Activated CD4-positive, alpha-beta T cell treated with anti-CD3 and anti-CD28 coated beads, Interleukin-2, amount 10 ng/mL, durations not matched to agents 7 days and 5 days (primary cell): ENCODE measurements at places on chromosomes 2 and 18. TPM values are rescaled to one million over a fixed set of nuclear protein-coding genes. Genes with fewer than 3 reads are reported as not detected.

GRCh38 chr2:208012449-208012848 is 12.9 kb downstream of the PLEKHM3 start:
- H3K36me3 ChIP-seq, result no peaks in the 10 kb centered on the region
- no peak overlapping the region for H3K4me3 ChIP-seq
- no peaks in the 10 kb centered on the region for H3K27me3 ChIP-seq
- DNase-seq, result no peak
- H3K4me1 ChIP-seq, result peaks cover 12% of the 10 kb centered on the region

DNA sequence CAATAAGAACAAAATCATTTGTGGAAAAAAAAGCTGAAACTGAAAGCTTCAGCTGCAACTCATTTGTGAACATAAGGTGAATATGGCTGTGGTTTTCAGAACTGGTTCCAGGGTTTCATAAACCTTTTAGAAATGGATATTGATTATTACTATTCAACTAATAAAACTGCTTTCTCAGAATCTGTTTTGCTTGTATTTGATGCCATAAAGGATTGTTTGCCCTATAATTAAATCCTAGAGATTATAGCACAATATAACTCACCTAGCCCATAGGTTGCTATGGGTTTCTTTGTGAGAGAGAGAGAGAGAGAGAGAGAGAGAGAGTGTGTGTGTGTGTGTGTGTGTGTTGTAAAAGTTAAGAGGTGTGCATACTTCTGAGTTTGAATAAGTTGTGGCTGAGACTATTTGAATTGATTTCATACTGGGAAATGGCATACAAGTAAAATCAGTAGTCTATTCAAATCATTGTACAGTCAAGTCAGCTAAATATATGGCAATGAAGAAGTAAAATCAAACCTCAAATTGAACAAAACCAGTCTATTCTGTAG is 339.2 kb downstream of the ARHGAP15 start:
- peaks cover 25% of the 10 kb centered on the region for H3K4me1 ChIP-seq
- no peaks in the 10 kb centered on the region for H3K27me3 ChIP-seq
- H3K27ac ChIP-seq, result peak overlapping the region; percentile 31
- no peak overlapping the region for H3K4me3 ChIP-seq

- no peak overlapping the region for H3K27ac ChIP-seq
- H3K27me3 ChIP-seq, result no peaks in the 10 kb centered on the region
- DNase-seq, result no peak
- peaks cover 37% of the 10 kb centered on the region for H3K36me3 ChIP-seq
- no peaks in the 10 kb centered on the region for H3K4me1 ChIP-seq
- no peak overlapping the region for H3K4me3 ChIP-seq
Observed at GRCh38 chr2:73759904-73760303, 20.0 kb downstream of the DUSP11 start.

Gene MROH2A
- not detected for total RNA-seq
